ENCODE measurements at places on chromosomes 5 and 9. TPM values are rescaled to one million over a fixed set of nuclear protein-coding genes. Genes with fewer than 3 reads are reported as not detected.

DNA sequence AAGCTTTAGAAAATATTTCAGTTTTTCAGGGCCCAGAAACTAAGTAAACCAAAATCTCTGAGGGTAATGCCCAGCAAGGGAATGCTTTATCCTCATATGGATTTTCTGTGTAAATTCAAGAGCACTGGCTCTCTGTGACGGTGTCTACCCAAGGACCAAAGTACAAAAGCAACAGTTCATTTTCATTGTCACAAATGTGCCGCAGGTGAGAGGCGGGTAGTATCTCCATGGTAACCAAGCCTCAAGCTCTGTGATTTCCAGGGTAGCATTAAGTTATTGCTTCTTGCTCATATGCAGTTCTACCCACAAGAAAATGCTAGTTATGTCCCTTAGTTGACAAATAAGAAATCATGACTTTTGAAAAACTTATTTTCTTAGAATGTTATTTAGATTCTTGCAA lies 164.3 kb downstream of the MTRR start:
- H3K27me3 ChIP-seq, result no peaks in the 10 kb centered on the region
- no peak for DNase-seq
- no peak overlapping the region for H3K27ac ChIP-seq
- H3K4me3 ChIP-seq, result no peak overlapping the region

DNA sequence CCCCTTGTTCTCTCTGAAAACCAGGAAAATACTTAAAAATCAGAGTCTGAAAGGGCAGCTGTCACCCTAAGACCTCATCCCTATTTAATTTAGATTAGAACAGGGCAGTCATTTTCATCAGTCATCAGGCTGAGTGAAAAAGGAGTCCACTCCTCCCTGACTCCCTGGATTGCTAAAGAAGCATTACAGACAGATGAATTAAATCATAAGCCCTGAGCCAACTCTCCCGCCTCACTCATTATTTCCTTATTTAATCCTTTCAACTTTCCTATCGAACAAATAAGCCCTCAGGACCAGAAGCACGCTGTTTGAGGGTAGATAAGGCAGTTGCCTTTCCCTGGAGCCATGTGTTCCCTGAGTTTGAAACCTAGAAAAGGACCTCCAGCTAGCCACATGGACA lies 201.9 kb upstream of the ANKRD55 start:
- H3K36me3 ChIP-seq, result no peaks in the 10 kb centered on the region
- no peaks in the 10 kb centered on the region for H3K27me3 ChIP-seq
- no peak for DNase-seq
- H3K27ac ChIP-seq, result no peak overlapping the region
- H3K4me1 ChIP-seq, result peaks cover 10% of the 10 kb centered on the region

- H3K27ac ChIP-seq, result no peak overlapping the region
- no peaks in the 10 kb centered on the region for H3K36me3 ChIP-seq
- peak; percentile 80 for DNase-seq
- H3K4me3 ChIP-seq, result no peak overlapping the region
- H3K27me3 ChIP-seq, result peaks cover 35% of the 10 kb centered on the region
These were observed 5.3 kb upstream of the ACO1 start for GRCh38 chr9:32378993-32379729.

FOXD4 gene
- total RNA-seq, result 0.71 TPM

LECT2 gene
- total RNA-seq, result not detected

- no peak overlapping the region for H3K27ac ChIP-seq
- no peak for DNase-seq
- H3K4me3 ChIP-seq, result no peak overlapping the region
- peaks cover 10% of the 10 kb centered on the region for H3K4me1 ChIP-seq
- peaks cover 31% of the 10 kb centered on the region for H3K36me3 ChIP-seq
These were observed 194.3 kb upstream of the MAP3K1 start for GRCh38 chr5:56620903-56621677.

HTR1A gene
- not detected for total RNA-seq

DNA sequence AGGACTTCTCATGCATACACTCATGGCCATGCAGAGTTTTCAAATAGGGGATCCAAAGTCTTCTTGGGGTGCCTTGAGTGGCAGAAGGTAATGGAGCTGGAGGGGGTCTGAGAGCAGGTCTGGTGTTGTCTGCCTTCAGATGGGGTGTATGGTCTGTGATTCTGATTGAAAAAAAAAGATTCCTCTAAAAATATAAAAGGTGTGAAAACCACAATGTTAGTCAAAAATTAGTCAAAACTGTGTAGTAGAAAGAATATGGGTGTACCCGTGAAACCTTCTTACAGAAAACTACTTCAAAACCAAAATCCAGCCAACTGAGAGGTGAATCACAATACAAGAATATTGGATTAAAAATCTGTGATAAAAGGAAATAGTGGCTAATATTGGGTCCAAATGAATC lies 20.1 kb downstream of the DOCK2 start:
- H3K36me3 ChIP-seq, result peaks cover 81% of the 10 kb centered on the region
- no peaks in the 10 kb centered on the region for H3K27me3 ChIP-seq
- H3K27ac ChIP-seq, result no peak overlapping the region
- H3K4me3 ChIP-seq, result no peak overlapping the region

GRCh38 chr9:115006660-115007059 lies 76.3 kb upstream of the TNFSF8 start:
- H3K27ac ChIP-seq, result peak overlapping the region; percentile 42
- peaks cover 13% of the 10 kb centered on the region for H3K36me3 ChIP-seq
- peaks cover 54% of the 10 kb centered on the region for H3K4me1 ChIP-seq
- peaks cover 2% of the 10 kb centered on the region for H3K27me3 ChIP-seq
- DNase-seq, result no peak

- H3K4me1 ChIP-seq, result peaks cover 10% of the 10 kb centered on the region
- DNase-seq, result no peak
- H3K4me3 ChIP-seq, result no peak overlapping the region
- no peak overlapping the region for H3K27ac ChIP-seq
- no peaks in the 10 kb centered on the region for H3K36me3 ChIP-seq
These were observed 70.6 kb downstream of the TENT4A start for GRCh38 chr5:6783787-6784186.

DNA sequence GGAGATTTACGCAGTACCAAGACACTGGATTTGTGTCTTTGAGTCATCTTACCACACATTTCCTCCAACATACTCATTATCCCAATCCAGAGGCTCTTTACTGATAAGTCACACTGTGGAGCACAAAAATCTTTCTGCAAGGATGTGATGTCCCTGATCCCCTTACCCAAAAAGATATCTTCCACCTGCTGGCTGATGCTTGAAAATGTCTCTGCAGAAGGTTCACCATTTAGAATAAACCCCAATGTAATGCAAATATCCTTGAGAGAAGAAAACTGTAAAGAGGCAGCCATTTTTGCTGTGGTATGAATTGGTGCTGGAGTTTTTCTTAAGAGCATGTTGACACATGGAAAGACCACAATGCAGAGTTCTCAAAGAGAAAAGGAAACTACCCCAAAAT lies 65.7 kb upstream of the RORB start:
- no peaks in the 10 kb centered on the region for H3K4me1 ChIP-seq
- H3K27ac ChIP-seq, result no peak overlapping the region
- no peaks in the 10 kb centered on the region for H3K36me3 ChIP-seq
- no peak for DNase-seq
- H3K27me3 ChIP-seq, result no peaks in the 10 kb centered on the region

- no peak overlapping the region for H3K27ac ChIP-seq
- no peak for DNase-seq
- no peaks in the 10 kb centered on the region for H3K36me3 ChIP-seq
- no peak overlapping the region for H3K4me3 ChIP-seq
These were observed 16.7 kb downstream of the S100Z start for GRCh38 chr5:76866503-76866902.

BHMT gene
- not detected for total RNA-seq

PRRT1B gene
- not detected for total RNA-seq

CCDC192 gene
- not detected for total RNA-seq

DNA sequence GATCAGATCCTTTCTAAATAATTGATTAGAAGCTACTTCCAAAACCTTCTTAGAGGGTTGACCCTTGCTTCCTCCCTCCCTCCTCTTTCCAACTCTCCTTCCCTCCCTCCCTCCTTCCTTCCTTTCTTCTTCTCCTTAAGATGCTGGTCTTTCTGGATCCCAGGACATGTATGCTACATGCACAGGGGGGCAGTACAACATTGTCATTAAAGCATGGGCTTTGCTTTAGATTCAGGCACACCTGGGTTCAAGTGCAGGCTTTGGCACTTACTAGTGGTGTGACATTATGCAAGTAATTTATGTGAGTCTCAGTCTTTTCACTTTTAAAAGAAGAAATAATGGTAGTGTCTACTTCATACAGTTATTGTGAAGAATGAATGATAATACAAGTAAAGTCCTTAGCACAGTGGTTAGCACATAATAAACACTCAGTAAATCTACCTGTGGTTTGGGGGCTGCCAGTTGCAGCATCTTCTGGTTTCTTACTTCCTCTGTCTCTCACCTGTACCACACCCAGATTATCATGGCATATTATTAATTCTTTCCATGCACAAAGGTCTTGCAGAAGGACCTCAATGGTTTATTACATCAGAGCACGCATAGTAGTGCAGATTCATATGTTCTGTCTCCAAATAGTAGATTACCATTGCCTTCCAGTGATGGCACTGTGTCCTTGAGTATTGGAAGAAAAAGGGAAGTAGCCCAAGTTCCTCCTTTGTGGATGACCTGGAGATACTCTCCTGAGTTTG lies 154.1 kb downstream of the ARHGAP26 start:
- peak; percentile 22 for DNase-seq
- no peaks in the 10 kb centered on the region for H3K27me3 ChIP-seq
- peaks cover 32% of the 10 kb centered on the region for H3K4me1 ChIP-seq
- H3K27ac ChIP-seq, result no peak overlapping the region
- H3K4me3 ChIP-seq, result no peak overlapping the region

GRCh38 chr5:149409268-149409948 lies 30.3 kb upstream of the IL17B start:
- H3K4me3 ChIP-seq, result no peak overlapping the region
- H3K4me1 ChIP-seq, result no peaks in the 10 kb centered on the region
- no peak for DNase-seq
- H3K27me3 ChIP-seq, result no peaks in the 10 kb centered on the region
- H3K36me3 ChIP-seq, result no peaks in the 10 kb centered on the region
- no peak overlapping the region for H3K27ac ChIP-seq

DMRT3 gene
- not detected for total RNA-seq

LRSAM1 gene
- 13.6 TPM for total RNA-seq

ANKRD20A1 gene
- total RNA-seq, result not detected

DNA sequence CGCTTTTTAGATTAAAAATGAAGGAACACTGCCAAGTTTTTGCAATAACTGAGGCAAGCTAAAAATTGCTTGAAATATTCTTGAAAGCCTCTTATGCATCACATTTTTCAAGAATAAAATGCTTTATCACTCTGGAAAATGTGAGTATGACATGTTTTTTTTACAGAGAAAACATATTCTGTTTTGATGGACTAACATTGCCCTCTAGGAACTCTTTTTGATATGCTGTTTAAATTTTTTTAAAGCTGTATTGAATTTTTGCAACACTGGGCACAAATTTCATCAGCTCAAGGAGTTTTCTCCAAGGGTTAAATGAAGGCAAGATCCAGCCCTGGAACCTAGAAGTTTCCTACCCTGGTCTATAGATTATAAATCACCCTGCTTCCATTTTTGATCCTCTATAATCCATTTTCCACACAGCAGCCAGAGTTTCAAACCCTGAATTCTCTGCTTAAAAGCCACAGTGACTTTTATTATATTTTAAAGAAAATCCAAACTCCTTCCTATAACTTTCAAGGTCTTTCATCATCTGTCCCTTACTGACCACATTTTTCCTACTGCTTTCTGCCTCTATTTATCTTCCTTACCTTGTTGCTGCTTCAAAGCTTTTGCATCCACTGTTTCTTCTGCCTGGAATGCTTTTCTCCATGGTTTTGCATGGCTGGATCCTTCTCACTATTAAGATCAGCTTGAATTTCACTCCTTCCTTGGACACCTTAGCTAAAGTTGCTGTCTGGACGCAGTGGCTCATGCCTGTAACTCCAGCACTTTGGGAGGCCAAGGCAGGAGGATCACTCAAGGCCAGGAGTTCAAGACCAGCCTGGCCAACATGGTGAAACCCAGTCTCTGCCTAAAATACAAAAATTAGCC lies 60.9 kb downstream of the IL31RA start:
- H3K27me3 ChIP-seq, result no peaks in the 10 kb centered on the region
- no peak for DNase-seq
- no peaks in the 10 kb centered on the region for H3K4me1 ChIP-seq
- H3K36me3 ChIP-seq, result no peaks in the 10 kb centered on the region

ZNF483 gene
- 2.4 TPM for total RNA-seq

HRCT1 gene
- total RNA-seq, result not detected

- DNase-seq, result no peak
- peaks cover 26% of the 10 kb centered on the region for H3K27me3 ChIP-seq
- no peak overlapping the region for H3K27ac ChIP-seq
- no peak overlapping the region for H3K4me3 ChIP-seq
- no peaks in the 10 kb centered on the region for H3K4me1 ChIP-seq
These were observed 38.6 kb upstream of the FBP1 start for GRCh38 chr9:94677929-94678328.

NR5A1 gene
- not detected for total RNA-seq

GRCh38 chr5:83095957-83096539 lies 18.7 kb downstream of the XRCC4 start:
- H3K27ac ChIP-seq, result no peak overlapping the region
- no peak for DNase-seq
- no peaks in the 10 kb centered on the region for H3K27me3 ChIP-seq

DNA sequence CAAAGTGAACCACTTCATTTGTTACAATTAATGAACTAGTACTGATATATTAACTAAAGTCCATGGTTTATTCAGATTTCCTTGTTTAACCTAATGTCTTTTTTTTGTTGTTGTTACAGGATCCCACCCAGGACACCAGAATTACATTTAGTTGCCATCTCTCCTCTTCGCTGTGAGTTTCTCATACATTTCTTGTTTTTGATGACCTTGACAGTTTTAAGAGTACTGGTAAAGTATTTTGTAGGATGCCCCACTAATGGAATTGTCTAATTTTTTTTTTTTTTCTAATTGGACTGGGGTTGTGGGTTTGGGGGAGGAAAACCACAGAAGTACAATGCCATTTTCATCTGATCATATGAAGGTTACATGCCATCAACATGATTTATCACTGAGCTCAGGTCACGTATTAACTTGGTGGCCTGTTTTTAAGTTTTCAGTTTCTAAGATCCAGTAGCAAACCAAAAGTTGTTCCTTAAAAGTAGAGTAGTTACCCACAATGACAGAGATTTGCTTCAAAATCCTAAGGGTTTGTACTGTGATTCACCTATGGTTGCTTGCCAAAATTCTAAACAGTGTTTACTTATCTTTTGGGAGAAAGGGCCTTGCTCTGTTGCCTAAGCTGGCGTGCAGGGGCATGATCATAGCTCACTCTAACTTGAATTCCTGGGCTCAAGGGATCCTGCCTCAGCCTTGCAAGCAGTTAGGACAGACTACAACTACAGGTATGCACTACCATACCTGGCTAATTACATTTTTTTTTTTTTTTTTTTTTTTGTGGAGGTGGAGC lies 4.5 kb upstream of the OTULIN start:
- peaks cover 20% of the 10 kb centered on the region for H3K36me3 ChIP-seq
- peaks cover 44% of the 10 kb centered on the region for H3K4me1 ChIP-seq
- H3K4me3 ChIP-seq, result no peak overlapping the region
- no peaks in the 10 kb centered on the region for H3K27me3 ChIP-seq
- DNase-seq, result no peak
- no peak overlapping the region for H3K27ac ChIP-seq

GRCh38 chr5:139710319-139711066 lies 62.3 kb downstream of the CXXC5 start:
- peak overlapping the region; percentile 34 for H3K4me3 ChIP-seq
- no peaks in the 10 kb centered on the region for H3K36me3 ChIP-seq
- peak; percentile 42 for DNase-seq
- no peak overlapping the region for H3K27ac ChIP-seq
- peaks cover 14% of the 10 kb centered on the region for H3K4me1 ChIP-seq

Measured in activated CD4-positive, alpha-beta T cell treated with anti-CD3 and anti-CD28 coated beads, Interleukin-2, amount 10 ng/mL, durations not matched to agents 7 days and 5 days (primary cell).